ENCODE measurements at places on chromosomes 11 and 22.

- no peak for DNase-seq
Measured at GRCh38 chr11:128603003-128603696, 15.8 kb upstream of the ETS1 start.

DNA sequence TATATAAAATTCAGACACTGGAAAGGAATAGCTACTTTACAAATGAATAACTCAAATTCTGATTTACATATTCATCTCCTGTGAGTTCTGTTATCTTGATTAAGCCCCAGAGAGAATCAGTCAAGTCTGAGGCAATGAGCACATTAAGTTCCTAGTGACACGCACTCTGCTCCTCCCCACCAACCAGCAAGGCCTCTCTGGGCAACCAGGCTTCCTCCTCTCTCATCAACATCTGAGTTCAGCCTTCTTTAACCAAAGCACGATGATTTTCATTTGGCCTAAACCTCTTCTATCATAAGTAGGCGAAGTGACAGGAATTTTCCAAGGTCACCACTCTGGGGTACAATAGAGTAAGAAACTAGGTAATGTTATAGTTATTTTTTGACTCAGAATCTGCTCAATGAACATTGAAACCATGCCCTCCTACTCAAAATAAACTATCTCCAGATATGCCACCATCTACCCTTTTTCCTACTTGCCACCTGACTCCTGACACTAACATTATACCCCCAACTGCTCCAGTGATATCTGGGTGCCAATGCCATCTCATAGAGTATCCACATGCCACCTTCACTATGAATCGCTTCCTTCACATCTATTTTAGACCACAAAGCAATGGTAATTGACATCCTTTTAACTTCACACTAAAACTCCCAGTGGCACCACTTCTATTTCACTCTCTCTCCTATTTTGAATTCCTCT, 114.8 kb downstream of the FAM76B start:
- DNase-seq = no peak

DNA sequence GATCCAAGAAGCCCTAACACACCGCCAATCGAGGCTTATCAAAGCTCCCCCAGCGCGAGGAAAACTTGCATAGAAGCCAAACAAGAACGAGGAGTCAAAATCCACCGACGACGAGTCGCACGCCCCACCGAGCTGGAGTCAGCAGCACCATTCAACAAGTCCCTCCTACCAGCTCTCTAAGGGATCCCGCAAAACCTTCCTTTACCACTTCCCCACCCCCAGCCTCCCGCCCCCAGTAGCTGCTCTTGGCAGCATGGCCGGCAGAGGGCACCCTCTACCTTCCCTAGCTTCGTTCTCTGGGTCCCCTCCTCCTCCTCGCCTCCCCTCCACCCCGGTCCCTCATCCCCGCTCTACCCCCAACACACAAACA, 1.4 kb downstream of the BDNF start:
- peak; percentile 83 for DNase-seq

DNA sequence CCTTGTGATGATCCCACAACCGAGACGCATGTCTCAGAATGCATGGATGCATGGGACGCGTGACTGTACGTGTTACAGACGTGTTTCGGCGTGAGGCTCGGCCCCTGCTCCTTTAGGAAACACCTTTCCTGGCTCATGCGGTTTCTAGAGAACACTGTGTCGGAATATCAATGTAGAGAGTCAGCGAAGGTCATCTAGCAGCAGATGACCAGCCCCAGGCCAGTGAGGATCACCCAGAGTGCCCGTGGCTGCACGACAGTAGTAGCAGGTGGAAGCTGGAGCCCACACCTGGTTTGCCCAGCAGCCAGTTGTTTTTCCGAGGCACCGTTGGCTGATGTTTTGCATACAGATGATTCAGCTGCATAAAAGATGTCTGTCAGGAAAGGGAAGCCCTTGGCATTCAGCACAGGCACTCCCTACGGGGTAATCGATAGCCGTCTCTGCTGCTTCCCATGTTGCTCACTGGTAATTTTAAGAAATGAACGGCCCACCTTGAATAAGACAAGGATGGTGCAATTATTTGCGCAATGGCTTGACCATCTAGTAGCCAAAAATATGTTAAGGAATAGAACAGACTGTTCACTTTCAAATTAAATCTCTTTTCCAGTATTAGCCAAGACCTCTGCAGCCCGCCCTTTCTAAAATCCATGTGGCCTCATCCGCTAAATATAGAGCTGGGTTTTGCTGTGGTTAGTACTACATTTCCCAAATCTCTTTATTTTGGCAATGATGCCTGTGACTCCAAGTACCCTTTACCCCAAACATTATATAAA, 1.1 kb upstream of the CLTCL1 start:
- peak; percentile 17 for DNase-seq

GRCh38 chr22:38246046-38246658, 26.7 kb downstream of the TMEM184B start:
- no peak for DNase-seq

- DNase-seq = no peak
Measured at GRCh38 chr11:28417601-28418323, 309.6 kb downstream of the METTL15 start.

GRCh38 chr11:31355131-31355530, 14.4 kb downstream of the DCDC1 start:
- no peak for DNase-seq

- DNase-seq = no peak
Measured at GRCh38 chr11:78208257-78209165, 19.8 kb downstream of the USP35 start.

- no peak for DNase-seq
Measured at GRCh38 chr22:26552466-26552865, 37.5 kb downstream of the TPST2 start.

- no peak for DNase-seq
Measured at GRCh38 chr22:22329792-22330191, 85.2 kb downstream of the VPREB1 start.

GRCh38 chr11:116774661-116775060, 1.9 kb upstream of the BUD13 start:
- no peak for DNase-seq

DNA sequence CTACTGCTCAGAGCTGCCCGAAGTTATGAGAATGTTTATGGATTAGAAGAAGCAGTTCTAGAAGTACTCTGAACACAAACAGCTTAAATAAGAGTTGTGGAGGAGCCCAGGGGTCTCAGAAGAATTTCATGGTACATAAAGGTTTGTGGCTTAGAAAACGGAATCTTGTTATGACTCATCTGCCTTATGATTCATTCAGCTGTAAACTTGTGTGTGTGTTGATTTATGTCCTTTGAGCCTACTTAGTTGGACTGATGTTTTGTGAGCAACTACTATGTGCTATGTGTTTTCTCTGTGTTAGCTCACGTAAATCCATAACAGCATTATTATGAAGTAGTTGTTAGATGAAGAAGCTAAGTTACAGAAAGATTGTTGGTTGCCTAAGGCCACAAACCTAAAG, 203.7 kb downstream of the PGR start:
- DNase-seq = no peak

DNA sequence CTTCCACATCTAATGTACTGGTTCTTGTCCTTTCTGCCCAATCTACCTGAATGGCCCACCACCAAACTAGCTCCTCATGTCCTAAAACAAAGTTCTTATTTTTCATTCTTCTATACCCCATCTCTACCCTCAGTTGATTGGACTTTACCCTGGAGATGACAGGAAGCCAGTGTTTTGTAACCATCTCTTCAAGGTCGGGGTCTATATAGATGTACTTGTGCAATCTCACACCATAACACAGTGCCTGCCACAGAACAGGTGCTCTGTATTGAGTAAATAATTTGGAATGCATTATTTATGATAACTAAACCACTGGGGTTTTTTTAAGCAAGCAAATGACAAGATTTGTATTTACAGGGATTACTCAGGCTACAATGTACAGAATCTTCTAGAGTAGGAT, 76.7 kb upstream of the FAM181B start:
- no peak for DNase-seq

- no peak for DNase-seq
Measured at GRCh38 chr11:85723088-85723487, 37.1 kb upstream of the CCDC89 start.

Data from NCI-H1436 (cell line).